ENCODE measurements at places on chromosomes 5 and 9.

DNA sequence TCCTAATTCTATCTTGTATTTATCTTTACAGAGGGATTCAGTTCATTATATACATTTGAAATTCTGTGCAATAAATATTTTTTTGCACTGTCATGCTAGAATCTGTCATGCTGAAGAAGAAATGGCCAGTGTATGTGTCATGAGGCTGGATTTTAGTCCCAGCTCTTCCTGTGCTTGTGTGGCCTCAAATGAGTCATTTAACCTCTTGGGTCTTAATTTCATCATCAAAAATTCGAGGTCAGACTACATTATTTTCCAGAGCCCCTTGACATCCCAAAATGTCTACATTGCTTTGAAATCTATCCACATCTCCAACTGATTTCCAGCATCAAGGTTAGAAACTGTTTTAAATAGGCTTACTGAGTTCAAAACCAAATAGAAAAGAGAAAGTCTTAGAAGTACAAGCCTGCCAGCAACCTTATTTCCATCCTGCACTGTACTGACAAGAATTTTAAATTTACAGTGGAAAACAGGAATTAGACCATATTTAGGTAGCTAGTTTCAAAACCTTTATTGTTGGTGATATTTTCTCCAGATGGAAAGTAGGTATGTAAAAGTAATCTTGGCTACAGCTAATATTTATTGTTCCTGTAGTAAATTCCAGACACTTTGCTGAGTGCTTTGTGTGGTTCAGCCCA is 96.7 kb upstream of the MAMDC2 start:
- DNase-seq, result no peak

- no peak for DNase-seq
Observed at GRCh38 chr9:129556491-129557191, 64.3 kb downstream of the C9orf50 start.

GRCh38 chr9:131623655-131624330 is 78.5 kb downstream of the PRRT1B start:
- no peak for DNase-seq

GRCh38 chr5:135038813-135039270 is 4.8 kb upstream of the PITX1 start:
- DNase-seq, result no peak

GRCh38 chr5:77971776-77972468 is 195.8 kb upstream of the TBCA start:
- DNase-seq, result no peak

DNA sequence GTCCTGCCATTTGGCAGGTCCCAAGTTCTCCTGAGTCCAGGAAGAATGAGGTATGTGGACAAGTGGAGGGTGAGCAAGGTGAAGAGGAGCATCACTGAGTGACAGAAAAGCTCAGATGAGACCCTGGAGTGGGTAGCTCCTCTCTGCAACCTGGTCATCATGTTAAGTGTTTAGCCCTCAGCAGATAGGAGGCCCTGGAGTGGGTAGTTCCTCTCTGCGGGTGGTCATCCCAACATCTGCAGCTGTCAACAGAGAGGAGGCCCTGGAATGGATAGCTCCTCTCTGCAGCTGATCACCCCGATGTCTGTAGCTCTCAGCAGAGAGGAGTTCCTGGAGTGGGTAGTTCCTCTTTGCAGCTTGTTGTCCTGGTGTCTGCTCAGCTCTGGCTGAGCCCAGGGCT is 48.4 kb downstream of the NDUFAF2 start:
- DNase-seq, result no peak

GRCh38 chr9:87894998-87895625 is 12.4 kb downstream of the SPATA31E1 start:
- no peak for DNase-seq

- DNase-seq, result no peak
Observed at GRCh38 chr5:74763504-74763903, 3.4 kb downstream of the GFM2 start.

- no peak for DNase-seq
Observed at GRCh38 chr9:128523199-128523925, 18.8 kb downstream of the GLE1 start.

DNA sequence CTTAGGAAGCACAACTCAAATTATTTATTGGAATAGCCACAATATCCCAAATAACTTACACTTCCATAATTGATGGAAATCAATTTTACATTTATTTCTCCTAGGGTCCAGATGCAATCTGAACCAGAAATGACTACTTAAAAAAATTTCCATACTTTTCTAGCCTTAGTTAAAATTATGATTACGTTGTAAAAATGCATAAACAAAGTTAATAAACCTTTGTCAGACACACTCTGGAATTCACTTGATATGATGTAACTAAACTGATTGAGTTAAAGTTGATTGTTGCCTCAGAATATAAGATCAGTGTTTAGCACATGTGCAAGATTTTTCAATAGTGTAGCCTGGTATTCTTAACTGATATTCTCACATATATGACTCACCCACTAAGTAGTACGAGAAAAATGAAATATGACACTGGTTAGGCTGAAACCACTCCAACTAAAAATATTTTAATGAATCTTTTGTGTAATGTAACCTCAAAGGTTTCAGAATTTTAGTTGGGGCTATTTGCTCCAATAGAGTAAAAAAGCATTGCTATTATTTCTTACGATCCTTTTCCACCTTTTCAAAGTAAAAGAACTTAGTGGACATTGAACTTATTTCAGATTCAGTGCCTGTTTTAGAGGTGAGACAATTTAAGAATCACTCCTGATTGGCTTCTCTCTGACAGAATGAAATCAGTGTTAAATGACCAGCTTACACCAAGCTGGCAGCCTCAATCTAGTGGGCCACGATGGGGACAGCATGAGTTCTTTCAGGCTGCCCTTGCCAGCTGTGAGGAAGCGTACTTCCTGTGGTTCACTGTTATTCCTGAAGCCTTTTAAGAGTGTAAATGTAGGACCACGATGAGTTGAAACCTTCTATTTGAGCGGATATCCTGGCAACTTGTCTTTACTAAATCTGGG is 277.2 kb upstream of the CDH9 start:
- no peak for DNase-seq

- DNase-seq, result no peak
Observed at GRCh38 chr5:132782101-132782500, 5.1 kb upstream of the SEPTIN8 start.

DNA sequence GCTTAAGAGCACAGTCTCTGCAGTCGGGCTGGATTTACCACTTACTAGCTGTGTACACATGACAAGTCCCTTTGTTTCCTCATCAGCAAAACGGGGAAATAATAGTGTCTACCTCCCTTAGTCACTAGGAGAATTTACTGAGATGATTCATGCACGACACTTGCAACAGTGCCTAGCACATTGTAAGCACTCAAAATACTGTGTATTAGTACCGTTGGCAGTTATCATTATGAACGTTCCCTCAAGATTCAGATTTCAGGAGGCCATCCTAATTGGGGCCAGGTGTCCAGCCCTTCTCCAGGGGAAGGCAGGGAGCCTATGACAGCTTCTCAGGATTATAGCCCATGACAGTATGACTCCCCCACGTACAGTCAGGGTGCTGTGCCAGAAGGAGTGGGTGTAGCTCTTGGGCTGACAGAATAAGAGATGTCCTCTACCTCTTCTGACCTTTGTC is 164.3 kb downstream of the DOCK2 start:
- DNase-seq, result no peak

- no peak for DNase-seq
Observed at GRCh38 chr5:140118302-140118936, 4.5 kb downstream of the PURA start.

DNA sequence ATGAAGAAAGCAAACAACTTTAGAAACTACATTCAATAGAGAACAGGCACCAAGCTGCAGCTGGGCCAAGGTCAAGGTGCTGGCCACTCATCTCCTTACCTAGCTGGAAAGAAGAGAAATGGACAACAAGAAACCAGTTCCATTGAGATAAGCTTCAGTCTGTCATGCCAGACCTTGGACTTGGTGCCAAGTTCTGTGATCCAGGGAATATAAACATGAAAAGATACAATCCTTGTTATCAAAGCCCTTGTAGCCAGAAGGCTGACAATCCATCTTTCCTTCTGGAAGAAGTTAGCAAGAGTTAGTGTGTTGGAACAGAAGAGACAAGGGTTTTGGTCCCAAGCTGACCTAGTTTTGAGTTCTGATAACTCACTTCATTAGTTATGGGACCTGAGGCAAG is 227.5 kb downstream of the ACTL7B start:
- no peak for DNase-seq

- no peak for DNase-seq
Observed at GRCh38 chr5:137310051-137310730, 188.9 kb downstream of the SPOCK1 start.

Measured in effector CD8-positive, alpha-beta T cell (primary cell).